ENCODE measurements at places on chromosomes 16 and 17.

- no peak for DNase-seq
Observed at GRCh38 chr17:37146086-37147064, 197.6 kb downstream of the AATF start.

DNA sequence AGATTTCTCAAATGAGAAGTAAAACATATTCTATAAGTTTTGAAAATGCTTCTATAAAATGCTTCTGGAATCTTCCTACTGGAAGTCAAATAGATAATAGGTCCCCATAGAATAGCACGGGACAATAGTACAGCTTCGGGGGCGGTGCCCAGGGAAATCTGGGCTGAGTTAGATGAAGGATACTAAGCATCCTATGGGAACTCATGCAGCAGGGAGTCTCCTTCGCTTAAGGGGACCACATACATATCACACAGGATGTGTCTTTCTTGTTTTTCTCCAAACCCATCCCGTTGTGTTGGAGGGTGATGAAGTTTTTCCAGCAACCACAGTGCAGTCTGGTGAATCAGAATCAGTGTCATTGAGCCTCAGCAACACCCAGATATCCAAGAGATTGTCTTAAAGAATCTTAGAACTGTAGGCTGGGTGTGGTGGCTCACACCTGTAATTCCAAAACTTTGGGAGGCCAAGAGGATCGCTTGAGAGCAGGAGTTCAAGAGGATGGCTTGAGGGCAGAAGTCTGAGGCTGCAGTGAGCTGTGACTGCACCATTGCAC lies 84.2 kb downstream of the PITPNC1 start:
- DNase-seq, result no peak

GRCh38 chr16:10169904-10170410 lies 12.3 kb downstream of the GRIN2A start:
- DNase-seq, result no peak

DNA sequence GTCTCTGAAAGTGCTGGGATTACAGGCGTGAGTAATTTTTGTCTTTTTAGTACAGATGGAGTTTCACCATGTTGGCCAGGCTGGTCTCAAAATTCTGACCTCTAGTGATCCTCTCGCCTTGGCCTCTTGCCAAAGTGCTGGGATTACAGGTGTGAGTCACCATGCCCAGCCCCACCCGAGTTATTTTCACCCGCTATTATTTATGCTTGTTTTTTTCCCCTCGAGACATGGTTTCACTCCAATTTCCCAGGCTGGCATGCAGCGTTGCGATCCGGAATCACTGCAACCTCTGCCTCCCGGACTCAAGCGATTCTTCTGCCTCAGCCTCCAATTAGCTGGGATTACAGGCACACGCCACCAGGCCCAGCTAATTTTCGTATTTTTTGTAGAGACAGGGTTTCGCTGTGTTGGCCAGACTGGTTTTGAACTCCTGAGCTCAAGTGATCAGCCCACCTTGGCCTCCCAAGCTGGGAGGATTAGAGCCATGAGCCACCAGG lies 9.2 kb downstream of the RPL23 start:
- peak; percentile 50 for DNase-seq

GRCh38 chr17:7573324-7574080 lies 5.9 kb upstream of the CD68 start:
- peak; percentile 97 for DNase-seq

- no peak for DNase-seq
Observed at GRCh38 chr17:82892899-82893565, 53.2 kb upstream of the ZNF750 start.

DNA sequence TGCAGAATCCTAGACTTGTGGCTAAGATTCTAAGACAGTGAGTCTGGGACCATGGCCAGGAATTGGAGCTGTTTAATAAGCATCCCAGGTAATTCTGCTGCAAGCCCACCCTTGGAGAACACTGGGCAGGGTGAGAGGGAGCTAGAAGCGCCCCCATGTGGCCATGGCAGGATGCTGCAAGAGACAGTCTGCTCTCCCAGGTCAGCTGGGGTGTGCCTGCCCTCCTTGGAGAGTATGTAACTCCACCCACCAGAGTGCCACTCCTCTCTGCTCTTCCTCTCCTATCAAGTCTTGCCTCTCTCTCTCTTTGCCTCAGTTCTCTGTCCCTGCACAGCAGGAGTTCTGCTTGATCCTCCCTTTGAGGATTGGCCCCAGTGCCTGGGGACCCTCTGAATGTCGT lies 14.9 kb downstream of the RCVRN start:
- no peak for DNase-seq

DNA sequence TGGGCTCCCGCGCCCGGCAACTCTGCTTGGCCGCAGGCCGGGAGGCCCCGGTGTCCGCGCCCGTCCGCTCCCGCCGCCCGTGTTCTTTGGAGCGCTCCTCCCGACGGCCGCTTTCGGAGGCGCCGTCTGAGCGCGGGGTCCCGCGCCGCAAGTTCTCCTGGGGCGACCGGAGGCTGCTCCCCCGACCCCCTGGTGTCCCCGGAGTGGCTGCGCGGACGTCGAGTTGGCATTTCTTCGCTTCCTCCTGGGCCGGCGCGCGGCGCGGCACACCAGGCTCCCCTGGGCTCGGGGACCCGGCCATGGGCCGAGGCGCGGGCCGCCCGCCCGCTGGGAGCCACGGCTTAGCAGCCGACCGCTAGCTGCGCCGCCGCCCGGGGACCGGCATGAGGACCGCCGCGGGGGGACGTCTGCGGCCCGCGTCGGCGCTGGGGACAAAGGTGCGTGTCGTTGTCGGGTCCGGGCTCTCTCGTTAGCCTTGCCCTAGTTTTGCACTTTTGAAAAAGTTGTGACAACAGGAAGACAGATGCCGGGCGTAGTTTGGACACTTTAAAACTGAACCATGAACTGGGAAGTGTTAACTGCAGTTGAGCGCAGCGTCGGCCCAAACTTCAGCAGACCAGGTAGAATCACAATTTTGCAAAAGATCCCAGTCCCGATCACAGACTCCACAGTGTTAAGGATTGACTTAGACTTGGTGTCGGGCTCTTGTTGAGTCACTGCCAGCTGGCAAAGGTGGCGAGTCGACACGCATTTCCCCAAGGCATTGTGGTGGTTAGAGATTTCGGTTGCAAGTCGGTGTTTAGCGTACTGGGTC lies 700 bp downstream of the UBN1 start:
- peak; percentile 65 for DNase-seq

- DNase-seq, result no peak
Observed at GRCh38 chr16:22293137-22294106, 3.8 kb upstream of the POLR3E start.

All from DMS53 (cell line).